ENCODE measurements at places on chromosomes 3 and 15. TPM values are rescaled to one million over a fixed set of nuclear protein-coding genes. Genes with fewer than 3 reads are reported as not detected.

GRCh38 chr3:138862531-138862923, 27.8 kb upstream of the PIK3CB start:
- H3K4me3 ChIP-seq = no peak overlapping the region
- H3K27ac ChIP-seq = peak overlapping the region; percentile 75
- peak; percentile 44 for DNase-seq
- H3K4me1 ChIP-seq = peaks cover 31% of the 10 kb centered on the region
- no peaks in the 10 kb centered on the region for H3K27me3 ChIP-seq

The NRG4 gene
- 1.2 TPM for polyA plus RNA-seq

DNA sequence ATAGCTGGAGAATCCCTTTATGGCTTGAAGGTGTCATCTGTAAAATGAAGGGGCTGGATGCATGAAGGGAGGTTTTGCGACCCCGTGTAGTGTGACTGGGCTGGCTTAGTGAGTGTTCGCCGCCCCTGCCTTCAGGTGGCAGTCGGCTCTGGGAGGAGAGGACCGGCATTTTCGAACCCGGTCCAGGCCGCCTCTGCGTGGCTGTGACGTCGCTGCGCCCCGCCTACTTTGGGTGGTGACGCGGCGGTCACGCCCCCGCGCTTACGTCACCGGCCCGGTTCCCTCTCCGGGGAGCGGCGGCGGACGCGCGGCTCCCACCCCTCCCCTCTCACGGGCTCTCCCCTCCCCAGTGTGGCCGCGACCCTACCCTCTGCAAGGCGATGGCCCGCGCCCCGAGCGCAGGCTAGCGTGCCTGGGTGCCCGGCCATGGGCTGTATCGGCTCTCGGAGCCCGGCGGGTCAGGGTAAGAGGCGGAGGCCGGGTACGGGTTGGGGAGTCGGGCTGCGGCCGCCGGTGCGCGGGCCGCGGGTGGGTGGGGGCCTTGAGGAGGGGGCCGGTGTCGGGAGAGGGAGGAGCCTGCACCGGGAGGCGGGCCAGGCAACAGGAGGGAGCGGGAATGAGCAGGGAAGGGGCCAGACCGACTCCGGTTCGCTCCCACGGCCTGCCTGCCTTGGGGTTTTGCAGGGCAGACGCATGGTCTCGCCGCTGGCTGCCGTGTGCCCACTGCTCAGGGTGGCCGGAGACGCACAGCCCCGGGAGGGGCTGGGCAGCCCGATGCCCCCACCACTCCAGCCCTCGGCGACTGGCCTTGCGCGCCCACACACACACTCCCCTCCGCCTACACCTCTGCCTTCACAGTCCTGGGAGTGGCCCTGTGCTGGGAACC, 1.5 kb upstream of the FAM131A start:
- peak; percentile 92 for DNase-seq
- peaks cover 62% of the 10 kb centered on the region for H3K4me1 ChIP-seq
- peaks cover 47% of the 10 kb centered on the region for H3K36me3 ChIP-seq
- H3K4me3 ChIP-seq = peak overlapping the region; percentile 62
- H3K27me3 ChIP-seq = no peaks in the 10 kb centered on the region

DNA sequence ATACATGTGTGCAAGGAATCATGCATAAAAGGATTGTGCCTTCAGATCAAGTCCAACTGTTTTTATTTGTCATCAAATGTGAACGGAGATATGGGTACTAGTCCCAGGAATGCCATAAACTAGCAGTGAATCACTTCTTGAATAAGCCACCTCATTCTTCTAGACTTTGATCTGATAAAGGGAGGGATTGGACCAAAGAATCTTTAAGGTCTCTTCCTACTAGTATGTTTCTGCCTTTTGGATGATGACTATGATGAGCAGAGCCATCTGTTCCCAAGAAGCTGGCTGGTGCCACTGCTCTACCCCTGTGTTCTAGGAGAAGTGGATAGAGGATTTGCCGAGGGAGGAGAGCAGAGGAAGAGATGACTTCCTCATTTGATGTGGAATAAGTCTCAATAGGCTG, 28.8 kb upstream of the UACA start:
- H3K36me3 ChIP-seq = no peaks in the 10 kb centered on the region
- H3K27ac ChIP-seq = no peak overlapping the region

DNA sequence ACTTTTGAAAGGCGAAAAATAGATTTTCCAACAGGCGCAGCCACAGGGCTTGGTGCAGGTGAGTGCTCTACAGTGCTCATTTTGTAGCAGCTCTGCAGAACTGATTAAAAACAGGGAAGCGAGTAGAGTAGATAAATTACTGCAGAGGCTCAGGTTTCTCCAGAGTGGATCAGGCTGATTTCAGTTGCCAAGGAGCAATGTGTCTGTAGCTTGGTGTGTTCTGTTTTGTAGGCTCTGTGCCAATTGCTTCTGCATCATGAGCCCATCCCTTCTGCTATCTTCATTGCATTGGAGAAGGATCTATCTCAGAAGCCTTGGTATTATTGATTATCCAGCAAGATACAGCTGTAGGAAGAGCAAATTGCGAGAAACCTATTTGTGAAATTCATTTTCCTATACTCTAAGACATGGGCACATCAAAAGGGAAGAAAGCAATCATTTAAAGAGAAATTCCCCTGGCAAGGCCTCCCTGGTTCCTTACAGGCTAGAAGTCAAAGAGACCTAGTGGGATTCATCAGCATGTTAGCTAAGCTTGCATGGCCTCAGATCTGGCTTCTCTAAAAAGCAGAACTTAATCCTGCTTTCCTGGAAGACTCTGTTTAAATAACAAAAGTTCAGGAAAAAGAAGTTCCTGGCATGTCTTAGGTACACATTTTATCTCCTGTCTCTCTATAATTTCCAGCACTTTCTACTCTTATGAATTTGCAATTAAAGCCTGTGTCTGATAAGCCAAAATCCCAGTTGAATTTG, 432.4 kb upstream of the ATP10A start:
- no peaks in the 10 kb centered on the region for H3K27me3 ChIP-seq
- H3K4me1 ChIP-seq = no peaks in the 10 kb centered on the region
- no peak overlapping the region for H3K4me3 ChIP-seq

DNA sequence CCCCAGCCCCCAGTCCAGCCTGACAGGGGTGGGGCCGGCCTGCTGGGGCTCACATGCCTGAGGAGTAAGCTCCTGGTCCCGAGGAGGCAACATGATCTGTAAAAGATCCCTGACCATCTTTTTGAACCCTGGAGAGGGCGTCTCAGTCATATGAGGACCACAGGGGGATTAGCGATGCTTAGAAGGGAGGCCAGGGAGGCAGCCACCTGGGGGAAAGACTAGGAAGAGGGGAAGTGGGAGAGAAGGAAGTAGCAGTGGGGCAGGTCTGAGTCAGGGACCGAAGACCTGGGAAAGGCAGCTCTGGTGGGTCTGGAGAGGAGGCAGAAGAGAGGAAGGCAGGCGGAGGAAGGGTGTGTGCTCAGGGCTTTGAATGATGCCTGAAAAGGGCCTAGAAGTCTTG, 18.9 kb downstream of the PIF1 start:
- no peak overlapping the region for H3K4me3 ChIP-seq
- peaks cover 7% of the 10 kb centered on the region for H3K27me3 ChIP-seq
- DNase-seq = no peak
- no peaks in the 10 kb centered on the region for H3K36me3 ChIP-seq
- H3K27ac ChIP-seq = no peak overlapping the region
- peaks cover 15% of the 10 kb centered on the region for H3K4me1 ChIP-seq

DNA sequence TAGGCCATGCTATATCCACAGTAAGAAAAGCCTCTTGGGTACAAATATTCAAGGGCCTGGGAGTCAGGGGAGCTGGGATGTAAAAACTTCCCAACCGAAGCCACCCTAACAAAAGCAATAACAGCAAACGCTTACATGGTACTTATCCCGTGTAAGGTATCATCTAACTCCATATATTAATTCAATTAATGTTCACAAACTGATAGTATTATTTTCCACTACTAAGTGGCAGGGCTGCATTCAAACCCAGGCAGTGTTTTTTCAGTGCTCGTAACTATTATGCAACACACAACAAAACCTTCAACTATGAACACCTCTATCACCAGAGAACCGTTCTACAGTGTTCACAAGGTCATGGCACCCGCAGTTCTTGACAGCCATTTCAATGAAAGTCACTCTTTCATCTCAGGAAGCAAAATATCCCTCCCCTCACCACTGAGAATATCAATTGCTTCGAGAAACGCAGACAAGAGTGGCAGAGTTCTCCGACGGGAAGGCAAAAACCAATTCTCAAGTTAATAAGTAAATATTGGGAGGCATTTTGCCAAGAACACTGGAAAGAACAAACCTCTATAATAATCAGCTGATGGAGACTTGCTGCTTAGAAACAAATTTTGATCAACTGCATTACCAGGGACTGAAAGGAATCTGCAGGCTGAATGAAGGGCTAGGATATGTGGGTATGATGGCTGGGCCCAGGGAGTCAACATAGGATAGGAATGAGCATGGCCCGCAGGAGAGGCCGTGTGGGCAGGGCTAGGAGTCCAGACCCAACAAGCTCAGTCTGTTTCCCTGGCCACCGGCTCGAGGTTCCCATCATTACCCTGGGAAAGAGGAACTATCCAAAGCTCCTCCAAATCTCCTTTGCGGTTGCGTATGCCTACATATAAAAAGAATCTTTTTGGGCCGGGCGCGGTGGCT, 72.3 kb downstream of the XXYLT1 start:
- H3K4me1 ChIP-seq = peaks cover 39% of the 10 kb centered on the region
- H3K27me3 ChIP-seq = no peaks in the 10 kb centered on the region
- H3K27ac ChIP-seq = peak overlapping the region; percentile 52
- DNase-seq = no peak
- H3K4me3 ChIP-seq = no peak overlapping the region

The PPP1R14D gene
- not detected for polyA plus RNA-seq

- no peak overlapping the region for H3K27ac ChIP-seq
- H3K4me1 ChIP-seq = no peaks in the 10 kb centered on the region
- no peak for DNase-seq
- no peaks in the 10 kb centered on the region for H3K36me3 ChIP-seq
These were observed 209.5 kb upstream of the LRRN1 start for GRCh38 chr3:3589715-3590130.

DNA sequence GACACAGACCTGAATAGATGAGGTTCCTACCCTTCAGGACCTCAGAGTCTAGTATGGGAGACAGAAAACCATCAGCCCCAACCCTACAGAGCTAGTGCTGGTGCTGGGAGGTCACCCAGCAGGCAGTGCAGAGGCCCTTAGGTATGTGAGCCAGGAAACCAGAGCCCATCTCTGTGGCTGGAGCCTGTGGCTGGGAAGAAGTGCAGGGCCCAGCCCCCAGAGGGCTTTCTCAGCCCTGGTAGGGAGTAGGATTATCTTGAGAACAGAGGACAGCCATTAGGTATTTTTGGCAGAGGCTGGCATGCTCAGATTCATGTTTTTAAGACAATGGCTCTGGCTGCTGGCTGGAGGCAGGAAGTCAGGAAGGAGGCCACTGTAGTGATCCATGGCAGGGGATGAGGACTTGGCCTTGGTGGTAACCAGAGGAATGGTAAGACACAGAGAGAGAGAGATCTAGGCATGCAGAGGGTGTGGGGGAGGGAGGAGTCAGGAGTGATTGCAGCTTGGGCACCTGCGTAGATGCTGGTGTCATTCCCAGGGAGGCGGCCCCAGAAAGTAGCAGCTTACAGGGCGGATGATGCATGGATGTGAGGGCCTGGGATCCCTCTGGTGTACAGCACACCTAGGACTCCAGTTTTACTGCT, 220.9 kb upstream of the EIF1B start:
- no peaks in the 10 kb centered on the region for H3K4me1 ChIP-seq
- H3K4me3 ChIP-seq = no peak overlapping the region
- no peak for DNase-seq
- no peaks in the 10 kb centered on the region for H3K36me3 ChIP-seq

The DOCK3 gene
- polyA plus RNA-seq = 0.03 TPM

- no peaks in the 10 kb centered on the region for H3K36me3 ChIP-seq
- no peak overlapping the region for H3K27ac ChIP-seq
- H3K27me3 ChIP-seq = peaks cover 49% of the 10 kb centered on the region
- H3K4me1 ChIP-seq = peaks cover 6% of the 10 kb centered on the region
- H3K4me3 ChIP-seq = no peak overlapping the region
These were observed 61.1 kb upstream of the ACAN start for GRCh38 chr15:88742161-88742560.

The ZNF620 gene
- 2.3 TPM for polyA plus RNA-seq

GRCh38 chr3:52021489-52022268, 26.0 kb upstream of the RPL29 start:
- no peaks in the 10 kb centered on the region for H3K27me3 ChIP-seq
- H3K36me3 ChIP-seq = no peaks in the 10 kb centered on the region
- no peak for DNase-seq

Data from K562 (cell line).